CD4-positive, alpha-beta T cell (primary cell): ENCODE measurements at places on chromosomes 4 and X.

DNA sequence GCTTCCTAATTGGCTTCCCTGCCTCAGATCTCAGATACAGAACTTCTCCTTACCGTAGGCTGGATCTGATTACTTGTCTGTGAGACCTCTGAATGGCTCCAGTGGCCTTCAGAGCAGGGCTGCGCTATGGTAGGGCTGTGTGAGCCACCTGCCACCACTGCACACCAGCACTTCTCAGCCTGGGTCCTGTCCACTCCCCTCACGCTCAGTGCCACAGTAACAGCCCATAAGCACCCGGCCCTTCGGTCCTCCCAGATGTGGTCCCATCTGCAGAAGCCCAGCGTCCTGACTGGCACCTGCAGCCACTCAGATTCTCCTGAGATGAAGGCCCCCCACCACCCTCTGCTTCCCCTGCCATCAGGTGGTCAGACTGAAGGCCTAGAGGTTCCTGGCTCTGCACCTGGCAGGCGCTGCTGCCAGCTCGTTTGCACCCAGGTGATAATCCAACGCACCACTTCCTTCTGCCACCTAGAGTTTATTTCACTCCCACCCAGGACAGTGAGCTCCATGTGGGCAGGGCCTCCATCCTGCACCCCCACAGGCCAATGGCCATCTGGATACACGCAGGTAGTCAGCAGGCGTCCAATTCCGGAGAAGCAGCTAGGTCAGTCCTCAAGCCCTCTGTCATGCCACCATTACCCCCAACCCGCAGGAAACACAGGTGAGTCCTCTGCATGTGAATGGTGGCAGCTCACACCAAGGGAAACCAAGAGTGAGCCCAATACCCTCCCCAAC lies 5.4 kb downstream of the WDR1 start:
- DNase-seq = no peak

- DNase-seq = no peak
Observed at GRCh38 chr4:145153181-145153903, 27.0 kb downstream of the OTUD4 start.

DNA sequence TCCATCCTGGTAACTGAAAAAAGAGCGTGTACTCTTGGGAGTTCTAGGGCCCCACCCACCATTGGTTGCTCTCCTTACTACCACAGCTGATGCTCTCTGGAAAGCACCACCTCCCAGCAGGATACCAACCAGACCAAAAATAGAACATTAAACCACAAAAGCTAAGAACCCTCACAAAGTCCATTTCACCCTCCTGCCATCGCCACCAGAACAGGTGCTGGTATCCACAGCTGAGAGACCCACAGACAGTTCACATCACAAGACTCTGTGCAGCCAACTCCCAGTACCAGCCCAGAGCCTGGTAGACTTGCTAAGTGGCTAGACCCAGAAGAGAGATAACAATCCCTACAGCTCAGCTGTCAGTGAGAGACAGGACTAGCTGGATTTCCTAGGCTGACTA lies 240.6 kb downstream of the PABPC4L start:
- no peak for DNase-seq

DNA sequence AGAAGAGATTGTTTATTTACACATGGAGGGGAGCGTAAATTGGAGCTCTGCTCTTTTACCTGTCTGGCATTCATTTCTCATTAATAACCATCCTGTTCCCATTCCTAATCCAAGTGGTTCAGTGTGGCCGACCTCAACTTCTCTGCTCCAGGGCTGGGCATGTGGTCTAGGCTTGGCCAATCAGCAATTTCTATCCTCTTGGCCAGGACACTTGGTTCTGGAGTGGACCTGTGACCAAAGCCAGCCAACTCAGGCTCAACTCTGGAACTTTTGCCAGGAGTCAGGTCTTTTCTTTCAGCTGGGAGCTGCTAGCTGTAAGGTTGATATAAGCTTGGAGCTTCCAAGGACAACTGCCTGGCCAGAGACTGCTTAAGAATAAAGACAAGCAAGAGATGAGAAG lies 15.6 kb upstream of the RASL11B start:
- no peak for DNase-seq

DNA sequence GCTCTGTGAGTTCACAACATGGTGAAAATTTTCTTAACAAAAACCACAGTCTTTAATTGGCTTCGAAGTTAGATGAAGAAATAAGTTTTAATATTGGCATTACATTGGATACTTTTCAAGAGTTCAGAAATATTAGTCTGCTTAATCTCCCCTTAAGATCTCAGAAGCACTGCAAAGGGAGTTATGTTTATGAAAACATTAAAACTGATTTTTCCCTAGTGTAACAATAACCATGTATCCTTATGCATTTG lies 1.5 kb downstream of the SETD7 start:
- DNase-seq = no peak

DNA sequence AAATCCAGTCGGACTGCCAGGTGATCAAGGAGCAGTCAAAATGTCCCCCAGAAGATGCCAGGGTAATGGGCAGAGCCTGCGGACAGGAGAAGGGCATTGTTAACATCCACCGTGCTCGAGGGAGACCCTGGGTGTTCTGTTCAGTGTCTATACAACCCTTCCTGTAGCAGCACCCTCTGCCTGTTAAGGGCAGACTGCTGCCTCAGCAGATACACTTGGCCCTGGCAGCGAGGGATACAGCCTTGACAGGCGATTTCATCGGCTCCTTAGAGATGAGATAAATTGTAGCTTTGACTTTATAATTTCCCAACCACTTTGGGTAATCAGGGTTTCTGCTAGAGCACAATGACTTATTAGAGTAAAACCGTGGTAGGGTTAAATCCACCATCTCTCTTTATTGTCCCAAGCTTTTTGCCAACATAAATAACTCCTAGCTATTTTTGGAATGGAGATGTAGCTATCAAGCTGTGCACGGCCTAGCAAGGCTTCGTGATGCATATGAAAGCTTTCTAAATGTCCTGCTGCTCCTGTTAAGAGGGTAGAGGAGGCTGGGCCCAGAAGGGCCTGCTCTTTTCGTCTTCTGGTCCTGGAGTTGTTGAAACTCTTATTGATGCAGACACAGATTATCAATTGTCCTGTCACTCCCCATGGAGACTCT lies 195.9 kb downstream of the CPEB2 start:
- no peak for DNase-seq

GRCh38 chrX:44036336-44036735 lies 63.1 kb upstream of the NDP start:
- DNase-seq = no peak

DNA sequence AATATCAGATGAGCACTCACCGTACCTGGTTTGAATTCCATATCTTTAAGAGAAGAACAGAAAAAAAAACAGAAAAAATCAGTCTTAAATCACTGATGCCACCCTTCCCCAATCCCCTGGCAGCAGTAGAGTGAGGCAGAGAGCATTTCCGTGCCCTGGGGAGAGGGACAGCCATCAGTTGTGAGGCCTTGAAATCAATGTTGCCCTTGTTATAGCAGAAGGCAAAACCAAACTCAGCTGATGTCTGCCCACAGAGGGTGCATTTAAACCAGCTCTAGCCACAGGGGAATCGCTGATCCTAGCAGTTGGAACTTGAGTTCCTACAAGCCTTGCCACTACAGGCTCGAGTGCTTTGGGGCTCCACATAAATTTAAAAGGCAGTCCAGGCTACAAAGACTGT lies 338.5 kb upstream of the FMR1 start:
- DNase-seq = no peak

DNA sequence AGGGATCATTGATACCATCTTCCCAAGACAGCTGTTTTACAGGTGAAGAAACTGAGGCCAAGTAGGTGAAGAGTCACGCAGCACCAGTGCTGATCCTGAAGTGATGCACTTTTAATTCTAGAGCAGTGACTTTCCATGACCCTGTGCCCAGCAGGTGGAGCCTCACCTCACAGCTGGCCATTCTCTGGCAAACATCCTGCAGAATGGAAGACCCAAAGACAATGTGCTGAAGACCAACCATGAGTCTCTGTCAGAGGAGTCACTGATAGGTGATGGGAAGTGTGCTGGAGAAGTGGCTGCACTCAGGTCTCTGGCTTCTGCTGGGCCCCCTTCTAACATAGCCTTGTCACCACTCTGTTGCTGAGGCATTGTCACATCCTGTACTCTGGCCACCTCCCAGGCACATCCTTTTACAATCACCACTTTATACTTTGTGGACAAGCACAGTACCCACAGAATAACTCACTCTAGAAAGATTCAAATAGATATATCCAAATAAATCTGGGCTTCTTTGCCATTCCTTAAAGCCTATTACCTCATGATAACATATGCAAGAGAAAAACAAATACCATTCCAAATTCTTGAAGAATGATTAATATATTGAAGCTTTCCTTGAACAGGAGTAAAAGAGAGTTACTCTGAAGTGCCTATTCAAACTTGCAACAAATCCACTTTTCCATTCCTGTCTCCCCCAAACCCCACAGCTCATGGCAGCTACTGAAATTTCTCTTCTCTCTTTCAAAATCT lies 64.1 kb upstream of the SCOC start:
- no peak for DNase-seq

- no peak for DNase-seq
Observed at GRCh38 chr4:88619971-88620370, 27.7 kb downstream of the HERC3 start.

DNA sequence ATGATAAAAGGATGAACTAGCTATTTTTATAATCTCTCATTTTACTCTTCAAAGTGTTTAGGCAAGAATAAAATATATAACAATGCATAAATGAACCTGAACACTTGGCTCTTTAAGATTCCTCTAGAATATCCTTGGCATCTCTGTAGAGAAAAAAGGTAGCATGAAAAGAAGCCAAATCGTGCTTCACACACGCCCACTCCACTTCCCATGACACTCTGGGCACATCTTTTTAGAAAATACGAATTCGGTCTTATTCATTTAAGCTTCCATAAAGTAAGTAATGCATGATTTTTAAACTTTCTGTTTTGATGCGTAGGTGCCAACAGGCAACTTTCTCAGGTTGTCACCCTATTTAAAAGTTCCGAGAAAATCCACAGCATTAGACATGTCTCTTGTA lies 73.6 kb upstream of the SORBS2 start:
- DNase-seq = no peak

GRCh38 chrX:386239-386767 lies 404 bp downstream of the PPP2R3B start:
- DNase-seq = peak; percentile 40

DNA sequence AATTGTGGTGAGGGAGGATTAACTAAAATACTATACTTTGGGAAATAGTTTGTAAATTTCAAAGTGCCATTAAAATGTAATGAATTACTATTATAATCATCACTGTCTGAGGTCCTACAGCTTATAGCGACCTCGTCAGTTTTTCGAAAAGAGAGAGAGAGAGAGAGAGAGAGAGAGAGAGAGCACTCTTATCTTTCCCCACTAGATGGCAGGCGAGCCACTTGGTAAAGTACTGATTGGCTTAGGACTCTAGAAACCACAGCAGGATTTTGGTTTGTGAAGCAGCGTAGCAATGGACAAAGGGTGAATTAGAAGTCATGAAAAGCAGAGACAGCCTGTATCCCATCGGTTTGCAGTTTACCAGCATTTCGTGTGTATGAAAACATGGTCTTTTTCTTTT lies 52.5 kb downstream of the LINC00632 start:
- peak; percentile 37 for DNase-seq

- no peak for DNase-seq
Observed at GRCh38 chrX:93422693-93423092, 250.7 kb downstream of the NAP1L3 start.

GRCh38 chr4:160353548-160353947 lies 1250.7 kb downstream of the RAPGEF2 start:
- DNase-seq = no peak

- no peak for DNase-seq
Observed at GRCh38 chrX:84064814-84065213, 123.2 kb downstream of the RPS6KA6 start.

- no peak for DNase-seq
Observed at GRCh38 chr4:184016759-184017668, 111.9 kb downstream of the STOX2 start.

GRCh38 chr4:154626793-154627484 lies 14.5 kb upstream of the FGG start:
- peak; percentile 57 for DNase-seq

GRCh38 chr4:105058177-105058812 lies 88.4 kb upstream of the TET2 start:
- DNase-seq = peak; percentile 21

GRCh38 chrX:72216973-72217372 lies 21.9 kb downstream of the ERCC6L start:
- no peak for DNase-seq

- DNase-seq = peak; percentile 47
Observed at GRCh38 chr4:123477711-123478209, 81.2 kb downstream of the SPRY1 start.

- DNase-seq = no peak
Observed at GRCh38 chr4:53713296-53713695, 122.0 kb upstream of the LNX1 start.

DNA sequence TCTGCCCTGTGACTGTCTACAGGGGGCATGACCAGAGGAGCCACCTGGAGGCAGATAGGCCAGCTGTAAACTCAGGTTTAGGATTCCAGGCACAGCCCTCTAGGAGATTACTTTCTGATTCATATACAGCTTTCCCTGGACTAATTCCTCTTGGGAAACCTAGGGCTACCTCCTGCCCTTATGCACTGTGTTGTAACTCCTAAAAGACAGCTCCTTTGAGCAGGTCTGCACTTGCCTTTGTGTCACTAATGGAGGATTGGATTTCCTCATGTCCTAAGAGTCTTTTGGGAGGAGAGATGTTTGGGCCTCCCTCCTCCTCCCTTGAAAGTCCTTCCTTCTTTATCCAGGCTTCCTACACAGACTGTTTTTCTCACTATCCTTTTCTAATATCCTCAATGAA lies 202.0 kb downstream of the PCDH19 start:
- DNase-seq = no peak

- no peak for DNase-seq
Observed at GRCh38 chrX:74853255-74853654, 72.0 kb downstream of the NEXMIF start.

DNA sequence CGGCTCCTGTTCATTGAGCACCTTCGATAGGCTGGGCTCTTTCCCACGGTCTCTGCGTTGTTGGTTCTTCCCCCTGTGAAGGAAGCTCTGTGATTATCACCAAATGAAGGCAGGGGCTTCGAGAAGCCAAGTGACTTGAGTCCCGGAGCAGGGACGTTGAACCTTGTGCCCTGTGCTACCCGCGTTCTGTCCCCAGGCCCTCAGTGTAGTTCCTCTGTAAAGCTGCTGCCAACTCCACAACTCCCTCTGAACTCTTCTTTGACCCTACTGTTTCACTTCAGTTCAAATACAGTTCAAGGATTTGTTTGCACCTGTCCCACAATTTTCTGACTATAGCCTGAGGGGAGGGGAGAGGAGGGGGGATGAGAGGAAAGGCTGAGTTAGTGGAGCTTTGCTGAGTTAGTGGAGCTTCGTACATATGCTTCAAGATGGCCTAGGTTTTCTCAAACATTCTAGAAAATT lies 635 bp upstream of the PHF8 start:
- no peak for DNase-seq

DNA sequence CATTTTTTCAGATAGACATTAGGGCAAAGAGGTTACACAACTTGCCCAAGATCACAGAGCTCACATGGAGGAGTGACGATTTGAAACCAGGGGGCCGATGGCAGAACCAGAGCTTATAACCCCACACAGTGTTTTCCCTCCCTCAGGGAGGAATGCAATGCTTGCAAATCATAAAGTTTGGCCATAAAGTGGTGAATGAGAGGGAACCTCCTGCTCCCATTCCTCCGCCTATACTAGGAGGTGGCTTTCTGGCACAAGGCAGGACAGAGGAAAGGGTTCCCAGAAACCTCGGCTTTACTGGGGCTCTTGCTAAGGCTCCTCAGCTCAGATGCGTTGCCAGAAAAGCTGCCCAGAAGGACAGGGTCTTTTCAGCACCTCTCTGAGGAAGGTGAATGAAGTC lies 19.3 kb downstream of the TMEM154 start:
- DNase-seq = no peak
